ENCODE measurements at places on chromosomes 12 and 14.

DNA sequence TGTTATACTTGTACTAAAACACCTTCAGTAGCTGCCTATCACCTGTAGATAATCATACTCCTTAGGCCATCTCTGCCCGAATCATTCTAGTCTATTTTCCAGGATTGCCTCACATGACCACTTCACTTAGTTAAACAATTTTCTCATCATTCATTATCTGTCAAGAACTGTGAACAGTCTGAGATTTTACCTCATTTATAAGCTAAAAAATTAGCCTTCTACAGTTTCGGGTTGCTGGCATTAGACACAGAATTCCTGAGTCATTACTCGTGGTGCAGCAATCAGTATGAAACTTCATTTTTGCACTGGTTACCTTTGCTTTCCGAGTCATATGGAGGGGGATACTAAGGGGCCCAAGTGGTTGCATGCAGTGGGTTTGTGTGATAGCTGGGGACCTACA is 57.6 kb upstream of the OTOGL start:
- DNase-seq = no peak

DNA sequence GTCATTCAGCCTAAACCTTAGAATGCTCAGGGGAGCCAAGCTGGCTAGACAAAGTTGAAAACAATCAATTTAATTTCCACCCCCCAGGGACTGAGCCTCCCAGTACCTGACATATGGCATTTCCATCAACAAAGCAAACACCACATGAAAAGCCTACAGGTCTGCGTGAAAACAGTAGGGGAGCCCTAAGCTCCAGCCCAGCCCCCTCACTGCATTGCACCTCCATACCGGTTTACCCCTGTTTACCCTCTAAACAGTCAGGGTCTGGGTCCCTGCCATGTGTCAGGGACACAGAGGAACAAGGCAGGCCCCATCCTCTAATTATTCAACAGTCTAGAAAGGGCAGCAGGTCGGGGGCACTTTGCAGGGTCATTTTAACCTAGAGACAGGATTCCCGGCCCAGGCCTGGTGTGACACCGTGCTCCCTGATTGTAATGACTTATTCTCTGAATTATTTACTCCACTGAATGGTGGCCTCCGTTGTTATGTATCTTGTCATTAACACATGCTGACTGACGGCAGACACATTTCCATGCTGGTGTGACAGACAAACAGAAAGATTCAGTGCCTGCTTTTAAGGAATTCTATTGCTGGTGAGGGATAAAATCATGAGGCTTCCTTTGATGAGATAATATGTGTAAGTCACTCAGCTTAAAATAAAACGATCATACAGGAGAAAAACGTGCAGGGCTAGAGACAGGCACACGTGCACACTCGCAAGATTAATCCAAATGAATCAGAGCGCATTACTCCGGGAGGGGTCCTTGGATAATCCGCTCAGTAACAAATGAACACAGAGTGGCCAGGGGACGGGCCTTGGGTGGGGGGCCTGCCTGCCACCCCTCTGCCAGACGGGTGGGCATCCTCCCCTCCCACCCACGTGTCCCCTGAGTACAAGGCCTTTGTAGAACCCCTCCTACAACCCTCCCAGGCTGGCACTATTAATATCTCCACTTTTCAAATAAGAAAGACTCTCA is 23.2 kb downstream of the CCDC88C start:
- no peak for DNase-seq

GRCh38 chr14:94394025-94394493 is 5.7 kb upstream of the SERPINA1 start:
- no peak for DNase-seq

GRCh38 chr12:25558586-25558985 is 5.5 kb upstream of the LMNTD1 start:
- DNase-seq = no peak
